ENCODE measurements at places on chromosomes 13 and 19.

GRCh38 chr19:1211494-1212234 is 6.1 kb downstream of the STK11 start:
- no peak for DNase-seq

DNA sequence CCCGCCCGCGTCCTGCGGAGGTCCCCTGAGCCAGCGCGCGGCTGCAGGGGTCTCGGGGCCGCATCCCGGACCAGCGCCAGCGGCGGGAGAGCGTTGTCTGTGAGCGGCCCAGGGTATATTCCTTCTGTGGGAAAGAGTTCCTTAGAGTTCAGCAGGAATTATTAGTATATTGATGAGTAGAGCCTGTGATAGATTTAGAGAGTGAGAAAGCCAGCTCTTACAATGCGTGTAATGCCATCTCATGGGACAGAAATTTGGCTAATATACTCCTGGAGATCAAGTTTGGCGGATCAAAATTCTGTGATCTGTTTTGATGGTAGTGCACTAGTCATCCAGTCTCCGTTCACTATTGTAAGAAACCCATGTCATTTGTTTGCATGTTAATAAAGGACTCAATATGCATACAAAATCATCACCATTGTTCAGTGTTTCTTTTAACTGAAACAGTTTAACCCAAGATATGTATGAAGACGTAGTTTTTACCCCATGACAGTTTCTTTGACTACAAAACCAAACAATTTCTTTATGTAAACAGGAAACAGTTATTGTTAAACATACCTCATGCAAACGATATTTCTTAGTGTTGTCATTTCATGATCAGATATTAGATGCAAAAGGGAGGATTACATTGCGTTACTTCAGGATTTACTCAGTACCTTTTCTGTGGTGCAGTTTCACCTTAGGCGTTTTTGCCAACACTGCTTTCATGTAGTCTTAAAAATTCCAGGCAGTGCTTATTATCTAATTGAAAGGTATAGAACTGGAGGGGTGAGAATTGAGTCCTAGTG is 9.9 kb downstream of the TNFRSF19 start:
- no peak for DNase-seq

- DNase-seq, result peak; percentile 0
These were observed 2463.1 kb downstream of the PCDH9 start for GRCh38 chr13:64767054-64767453.

GRCh38 chr19:36963280-36963679 is 47.1 kb downstream of the ZNF568 start:
- no peak for DNase-seq

DNA sequence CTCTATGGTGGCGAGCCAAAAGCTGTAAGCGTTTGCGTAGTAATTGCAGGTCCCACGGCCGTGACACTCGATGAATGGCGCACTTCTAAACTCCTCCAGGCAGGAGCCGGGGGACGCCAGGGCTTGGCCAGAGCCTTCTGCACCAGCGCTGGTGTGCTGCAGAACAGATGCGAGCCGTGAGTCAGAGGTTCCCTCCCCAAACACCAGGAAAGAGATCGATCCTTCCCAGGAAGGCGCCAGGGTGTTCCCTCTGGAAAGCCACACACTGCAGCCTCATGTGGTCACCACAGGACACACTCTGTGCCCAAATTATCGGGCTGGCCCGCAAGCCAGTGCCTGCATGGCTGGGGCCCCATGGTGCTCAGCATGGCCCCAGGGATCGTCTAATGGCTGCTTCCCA is 154.6 kb downstream of the COL4A1 start:
- DNase-seq, result no peak

- DNase-seq, result no peak
These were observed 8.9 kb downstream of the COG3 start for GRCh38 chr13:45473627-45474026.

GRCh38 chr19:16185123-16185767 is at the start of gene FAM32A:
Gene FAM32A (plus strand): TSS chr19:16185410. CDS start chr19:16185443, 33 bp downstream.
- DNase-seq, result peak; percentile 97

DNA sequence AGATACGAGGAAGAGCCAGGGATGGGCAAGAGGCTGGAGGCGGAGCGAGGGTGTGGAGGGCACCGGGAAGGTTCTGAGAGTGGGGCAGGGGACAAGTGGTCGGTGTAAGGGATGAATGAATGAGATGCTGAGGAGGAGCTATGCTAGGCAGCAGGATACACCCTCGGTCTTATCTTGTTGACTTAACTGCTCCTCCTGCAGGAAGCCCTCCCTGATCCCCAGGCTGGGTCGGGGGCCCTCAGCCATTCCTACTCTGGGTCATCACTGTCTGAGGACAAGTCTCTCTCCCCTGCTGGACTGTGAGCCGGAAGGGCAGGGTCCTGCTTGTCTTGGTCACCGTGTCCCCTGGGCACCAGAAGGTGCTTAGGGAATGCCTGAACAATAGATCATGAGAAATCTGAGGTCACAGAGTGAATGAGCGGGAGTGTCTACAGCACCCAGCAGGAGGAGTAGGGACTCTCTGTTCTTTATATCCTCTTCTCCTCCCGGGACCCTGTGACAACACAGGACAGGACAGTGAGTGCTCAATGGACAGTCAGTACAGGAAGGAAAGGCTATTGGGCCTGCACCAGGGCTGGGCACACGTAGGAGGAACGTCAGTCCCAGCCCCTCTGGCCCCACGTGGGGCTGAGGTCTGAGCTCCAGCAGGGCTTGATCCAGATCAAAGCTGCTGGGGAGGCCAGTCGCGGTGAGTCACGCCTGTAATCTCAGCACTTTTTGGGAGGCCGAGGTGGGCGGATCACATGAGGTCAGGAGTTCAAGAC is 6.5 kb downstream of the NKPD1 start:
- DNase-seq, result no peak

DNA sequence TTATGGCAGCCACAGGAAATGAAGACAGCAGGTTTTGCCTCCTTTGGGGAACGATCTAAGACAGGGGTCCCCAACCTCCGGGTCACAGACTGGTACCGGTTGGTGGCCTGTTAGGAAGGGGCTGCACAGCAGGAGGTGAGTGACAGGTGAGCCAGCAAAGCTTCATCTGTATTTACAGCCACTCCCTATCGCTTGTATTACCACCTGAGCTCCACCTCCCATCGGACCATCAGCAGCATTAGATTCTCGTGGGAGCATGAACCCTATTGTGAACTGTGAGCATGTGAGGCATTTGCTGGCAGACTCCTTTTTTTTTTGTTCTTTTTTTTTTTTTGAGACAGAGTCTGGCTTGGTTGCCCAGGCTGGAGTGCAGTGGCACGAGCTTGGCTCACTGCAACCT is 22.2 kb downstream of the F2RL3 start:
- no peak for DNase-seq

DNA sequence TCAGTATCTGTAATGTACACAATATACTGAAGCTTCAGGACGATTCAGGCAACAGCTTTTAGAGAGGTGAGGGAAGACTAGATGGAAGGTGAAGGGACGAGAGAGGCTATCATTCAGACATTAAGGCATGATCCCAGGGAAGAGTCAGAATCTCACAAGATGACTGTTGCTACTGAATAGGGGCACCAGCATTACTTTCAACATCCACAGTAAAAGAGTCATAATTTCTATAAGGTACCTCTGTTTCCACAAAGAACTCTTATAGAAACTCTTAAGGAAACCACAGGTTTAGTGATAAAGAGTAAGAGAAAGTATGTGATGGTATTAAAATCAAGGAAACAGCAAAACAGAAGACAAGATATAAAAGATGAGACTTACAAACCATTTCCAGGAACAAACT is 23.0 kb downstream of the LCP1 start:
- DNase-seq, result no peak

- DNase-seq, result no peak
These were observed 28.3 kb downstream of the INSR start for GRCh38 chr19:7265963-7266362.

GRCh38 chr19:56107626-56108351 is 13.3 kb downstream of the ZNF787 start:
- peak; percentile 8 for DNase-seq
